Naive thymus-derived CD4-positive, alpha-beta T cell (primary cell): ENCODE measurements at places on chromosomes 13 and 19.

DNA sequence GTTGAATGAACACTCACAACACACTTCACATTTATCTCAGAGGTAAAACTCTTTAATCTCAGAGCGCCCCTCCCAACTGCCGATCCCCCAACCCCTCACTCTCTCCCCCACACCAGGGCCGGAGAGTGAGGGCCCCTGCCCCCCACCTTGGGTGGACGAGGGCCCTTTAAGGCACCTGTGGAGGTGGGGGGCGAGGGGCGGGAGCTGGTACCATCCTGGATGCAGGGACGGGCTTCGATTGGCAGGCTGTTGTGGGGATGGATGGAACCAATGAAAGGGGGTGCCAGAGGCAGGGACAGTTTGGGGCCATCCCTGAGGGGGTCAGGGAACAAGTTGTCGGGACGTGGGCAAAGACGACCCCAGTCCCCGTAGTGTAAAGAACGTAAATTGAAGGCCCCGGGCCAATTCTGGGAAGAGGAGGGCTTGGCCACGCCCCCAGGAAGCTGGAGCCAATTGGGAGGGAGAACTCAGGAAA lies 1.7 kb upstream of the PNKP start:
- no peak for DNase-seq

GRCh38 chr13:95516492-95516891 lies 36.0 kb upstream of the CLDN10 start:
- DNase-seq: no peak

DNA sequence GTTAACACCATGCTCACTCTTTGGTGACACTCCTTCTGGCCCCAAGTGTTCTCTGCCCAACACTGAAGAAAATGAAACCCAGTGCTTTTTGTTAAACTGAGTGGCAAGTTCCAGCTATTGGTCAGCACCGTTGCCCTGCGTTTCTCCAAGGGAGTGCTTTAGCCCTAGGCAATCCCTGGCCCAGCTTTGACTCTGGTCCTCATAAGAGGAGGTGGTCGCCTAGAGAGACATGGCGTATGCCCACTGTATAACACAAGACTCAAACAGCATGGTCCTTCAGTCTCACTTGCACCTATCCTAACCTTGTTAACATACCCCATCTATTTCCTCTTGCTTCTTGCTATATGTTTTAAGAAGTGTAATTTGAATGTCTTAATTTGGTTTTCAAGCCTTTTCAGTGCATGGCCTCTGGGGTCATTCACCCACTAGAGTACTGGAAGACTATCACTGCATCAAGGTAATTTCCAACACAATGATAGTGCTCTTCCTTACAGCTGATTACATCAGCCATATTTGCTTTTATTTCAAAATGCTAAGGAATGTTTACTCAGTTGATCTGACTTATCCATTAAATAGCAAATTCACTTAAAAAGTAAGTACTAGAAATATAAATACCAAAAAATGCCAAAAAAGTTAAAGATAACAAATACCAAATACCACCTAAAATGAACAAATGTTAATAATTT lies 190.5 kb upstream of the SOX21 start:
- DNase-seq: no peak

DNA sequence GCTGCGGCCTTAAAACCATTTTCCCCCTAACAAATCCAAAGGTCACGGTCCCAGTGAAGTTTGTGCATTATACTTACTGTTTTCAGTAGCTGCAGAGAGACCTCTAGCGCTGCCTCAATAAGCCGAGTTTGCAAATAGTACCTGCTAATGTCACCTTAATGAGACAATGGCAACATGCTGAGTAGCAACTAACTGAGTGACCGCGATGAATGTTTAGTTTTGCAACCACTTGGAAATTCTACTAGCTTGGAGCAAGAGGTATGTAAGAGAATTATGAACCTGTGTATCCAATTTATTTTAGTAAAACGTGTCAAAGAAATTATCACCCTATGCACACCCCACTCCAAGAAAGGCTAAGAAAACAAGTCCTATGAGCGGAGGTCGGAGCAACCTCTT lies 1.2 kb downstream of the KPNA3 start:
- peak; percentile 10 for DNase-seq

- no peak for DNase-seq
Observed at GRCh38 chr13:114122127-114122511, 10.3 kb downstream of the RASA3 start.

DNA sequence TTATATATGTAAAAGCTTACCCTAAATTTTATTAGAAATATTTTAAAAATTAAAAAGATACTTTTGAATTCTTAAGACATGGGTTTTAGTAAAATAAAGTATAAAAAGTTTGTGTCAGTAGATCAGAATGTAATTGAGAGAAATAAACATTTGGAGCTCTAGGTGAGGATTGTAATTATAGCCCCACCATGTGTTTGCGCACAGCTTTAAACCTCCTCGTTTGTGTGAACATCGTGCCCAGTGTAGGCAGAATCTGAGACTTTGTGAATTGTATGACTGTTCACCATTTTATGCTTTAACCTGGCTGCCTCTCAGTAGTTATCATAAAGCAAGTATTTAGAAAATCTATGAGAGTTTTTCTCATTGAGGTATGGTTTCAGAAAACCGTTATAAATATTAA lies 29.1 kb downstream of the CUL4A start:
- no peak for DNase-seq

DNA sequence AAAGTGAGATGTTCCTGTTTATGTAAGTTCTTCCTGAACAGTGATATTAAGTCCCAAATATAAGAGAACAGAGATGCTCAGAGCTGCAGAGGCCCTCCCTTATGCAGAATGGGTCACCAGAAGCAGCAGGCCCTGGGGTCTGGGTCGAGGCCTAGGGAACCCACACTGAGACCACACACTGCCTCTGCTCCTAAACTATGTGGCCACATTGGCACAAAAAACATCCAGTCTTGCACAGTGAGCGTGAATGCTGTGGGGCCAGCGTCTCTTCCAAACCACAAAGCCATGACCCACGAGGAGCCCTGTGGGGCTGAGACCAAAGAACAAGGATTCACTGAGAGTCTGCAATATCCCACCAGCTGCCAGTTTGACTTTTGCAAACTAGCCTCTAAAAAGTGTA lies 23.6 kb downstream of the PROZ start:
- no peak for DNase-seq

DNA sequence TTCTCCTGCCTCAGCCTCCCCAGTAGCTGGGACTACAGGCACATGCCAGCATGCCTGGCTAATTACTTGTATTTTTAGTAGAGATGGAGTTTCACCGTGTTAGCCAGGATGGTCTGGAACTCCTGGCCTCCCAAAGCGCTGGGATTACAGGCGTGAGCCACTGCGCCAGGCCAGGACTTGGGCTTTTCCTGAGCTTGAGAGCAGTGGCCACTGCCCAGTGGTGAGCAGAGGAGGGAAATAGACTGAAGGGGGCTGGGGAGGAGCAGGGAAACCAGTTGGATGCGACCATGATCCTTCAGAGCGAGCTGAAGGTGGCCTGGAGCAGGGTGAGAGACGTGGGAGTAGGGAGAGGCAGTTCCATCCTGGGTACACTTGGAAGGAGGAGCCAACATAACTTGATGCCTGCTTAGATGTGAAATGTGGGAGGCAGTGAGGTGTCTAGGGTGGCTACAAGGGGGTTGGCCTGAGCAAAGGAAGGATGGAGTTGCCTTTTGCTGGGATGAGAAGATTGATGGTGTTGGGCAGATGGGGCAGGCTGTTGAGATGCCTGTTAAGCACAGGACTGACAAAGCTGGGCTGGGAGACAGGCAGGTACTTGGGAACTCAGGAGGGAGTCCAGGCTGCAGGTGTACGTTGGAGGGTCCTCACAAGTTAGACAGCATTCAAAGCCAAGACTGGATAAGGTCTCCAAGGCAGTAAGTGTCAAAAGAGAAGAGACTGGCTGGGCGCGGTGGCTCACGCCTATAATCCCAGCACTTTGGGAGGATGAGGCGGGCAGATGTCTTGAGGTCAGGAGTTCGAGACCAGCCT lies 31.8 kb downstream of the KCTD15 start:
- no peak for DNase-seq

DNA sequence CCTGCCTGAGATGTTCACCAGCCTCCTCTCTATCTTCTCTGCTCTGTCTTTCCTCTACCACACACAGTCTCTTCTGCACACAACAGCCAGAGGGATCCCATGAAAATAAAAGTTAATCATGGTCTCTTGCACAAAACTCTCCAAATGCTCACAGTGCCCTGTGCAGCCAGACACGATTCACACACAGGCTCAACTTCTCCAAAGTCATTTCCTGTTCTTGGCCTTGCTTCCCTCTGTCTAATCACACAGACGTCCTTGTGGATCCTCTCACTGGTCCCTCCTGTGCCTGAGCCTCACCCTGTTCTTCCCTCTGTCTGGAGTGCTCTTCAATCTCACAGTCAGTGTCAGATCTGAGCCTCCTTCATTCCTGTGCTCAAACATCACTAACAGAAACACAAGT lies 7.8 kb downstream of the SIGLEC12 start:
- no peak for DNase-seq

DNA sequence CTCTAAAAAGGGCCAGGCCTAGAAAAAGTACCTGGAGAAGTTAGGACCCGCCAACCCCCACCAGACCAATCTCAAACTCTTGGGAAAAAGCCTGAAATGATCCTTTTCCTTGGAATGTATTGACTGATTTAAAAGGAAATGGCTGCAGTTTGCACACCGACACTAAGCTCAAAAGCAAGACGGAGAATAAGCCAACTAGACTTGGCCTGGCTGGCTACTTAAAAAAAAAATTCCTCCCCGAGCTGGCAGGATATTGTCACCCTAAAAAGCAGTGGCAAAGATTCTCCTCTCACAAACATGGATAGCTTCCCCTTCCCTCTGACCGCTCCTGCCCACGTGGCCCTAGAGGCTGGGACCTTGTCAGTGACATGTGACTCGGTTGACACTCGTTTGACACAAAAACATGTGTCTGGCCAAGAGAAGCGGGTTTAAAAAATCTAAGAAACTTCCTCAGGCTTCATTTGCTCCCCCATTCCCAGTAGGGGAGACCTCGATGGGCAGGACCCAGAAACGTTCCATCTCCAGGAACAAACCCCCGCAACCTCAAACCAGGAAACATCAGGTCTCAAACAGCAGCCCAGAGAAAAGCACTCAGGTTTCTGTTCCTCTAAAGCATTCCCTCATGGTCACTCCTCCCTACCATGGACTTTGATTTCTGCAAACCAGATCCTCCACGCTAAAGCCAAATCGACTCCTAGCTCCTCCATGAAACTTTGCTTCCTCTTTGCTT lies 1.3 kb downstream of the RFX1 start:
- DNase-seq: no peak

GRCh38 chr19:23673132-23673531 lies 13.9 kb downstream of the ZNF675 start:
- no peak for DNase-seq

GRCh38 chr13:104694397-104694796 lies 1628.2 kb upstream of the SLC10A2 start:
- DNase-seq: no peak

- no peak for DNase-seq
Observed at GRCh38 chr13:44698066-44698465, 121.9 kb upstream of the TSC22D1 start.

- DNase-seq: no peak
Observed at GRCh38 chr19:5590865-5591154, 23.1 kb upstream of the TINCR start.

DNA sequence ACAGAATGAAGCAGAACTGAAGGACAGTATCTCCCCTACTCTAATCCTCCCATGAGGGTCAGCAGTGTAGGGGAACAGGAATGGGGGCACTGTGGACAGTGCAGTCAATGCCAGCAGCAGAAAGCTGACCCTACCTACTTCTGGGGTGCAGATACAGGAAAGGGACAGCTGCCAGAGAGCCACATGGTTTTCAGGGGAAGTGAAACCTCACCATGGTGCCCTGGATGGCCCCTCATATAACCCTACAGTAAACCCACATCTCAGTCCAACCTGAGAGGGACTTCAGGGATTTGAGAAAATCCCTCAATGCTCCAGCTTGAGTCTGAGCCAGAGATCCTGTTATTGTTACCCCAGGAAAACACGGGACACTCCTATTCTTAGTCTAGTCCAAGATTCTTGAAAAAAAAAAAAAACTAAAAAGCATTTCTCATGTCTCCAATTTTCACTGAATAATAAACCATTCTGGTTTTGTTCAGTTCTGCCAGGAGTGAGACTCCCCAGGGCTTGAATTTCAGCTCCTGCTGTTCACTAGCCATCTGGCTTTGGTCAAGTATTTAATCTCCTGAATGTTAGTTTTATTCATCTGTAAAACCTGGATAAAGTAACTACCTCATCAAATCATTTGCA lies 511.6 kb upstream of the ARGLU1 start:
- DNase-seq: no peak

GRCh38 chr13:50587645-50588373 lies 255.7 kb downstream of the DLEU7 start:
- no peak for DNase-seq

DNA sequence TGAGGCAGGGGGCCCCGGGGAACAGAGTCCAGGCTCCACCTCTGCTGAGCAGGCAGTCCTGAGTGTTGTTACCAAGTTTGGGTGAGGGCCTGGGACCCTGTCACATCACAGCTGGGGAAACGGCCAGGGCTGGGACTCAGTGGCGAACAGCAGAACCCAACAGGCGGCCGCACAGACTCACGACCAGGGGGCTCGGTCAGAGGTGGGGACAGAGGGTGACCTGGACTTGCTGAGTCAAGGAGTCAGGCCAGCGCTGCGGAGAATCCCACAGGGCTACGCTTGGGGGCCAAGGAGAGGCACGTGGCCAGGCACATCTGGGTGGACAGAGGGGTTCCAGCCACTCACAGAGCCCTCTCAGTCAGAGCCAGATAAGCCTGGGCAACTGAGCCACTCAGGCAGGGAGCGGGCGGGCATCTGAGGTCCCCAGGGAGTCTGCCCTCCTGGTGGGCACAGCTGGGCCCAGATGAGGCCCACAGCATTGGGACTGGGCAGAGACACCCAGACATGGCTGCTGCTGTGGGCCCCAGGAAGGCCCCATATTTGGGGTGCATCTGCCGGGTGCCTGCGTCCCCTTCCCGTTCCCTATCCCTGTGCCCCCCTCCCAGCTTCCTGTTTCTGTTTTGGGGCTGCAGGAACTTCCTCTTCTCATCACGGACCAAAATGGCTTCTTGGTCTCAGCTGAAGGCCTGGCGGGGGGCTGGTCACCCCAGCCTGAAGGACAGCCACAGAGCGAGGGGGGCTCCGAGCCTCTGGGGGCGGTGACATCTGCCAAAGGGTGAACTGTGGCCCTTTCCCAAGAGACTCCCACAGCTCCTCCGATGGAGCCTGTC lies 34.0 kb downstream of the CEBPA start:
- DNase-seq: no peak
